ENCODE measurements at places on chromosomes 5 and 9.
A peak's percentile ranks its signal among the peaks of the same experiment; 100 is the strongest.

DNA sequence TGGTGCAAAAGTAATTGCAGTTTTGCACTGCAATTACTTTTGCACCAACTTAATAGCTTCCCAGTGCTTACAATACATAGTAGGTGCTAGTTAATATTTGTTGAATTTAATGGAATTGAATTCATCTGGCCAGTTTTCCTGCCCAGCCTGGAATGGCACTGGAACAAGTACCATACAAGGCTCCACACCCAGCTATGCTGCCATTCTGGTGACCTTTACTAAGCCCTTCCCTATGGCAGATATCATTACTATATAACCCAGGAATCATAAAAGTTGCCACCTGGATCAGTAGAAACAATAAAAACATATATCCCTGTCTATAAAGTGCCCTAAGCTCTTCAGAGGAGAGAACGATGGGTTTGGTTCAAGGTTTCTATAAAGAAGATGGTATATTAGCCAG is 22.4 kb upstream of the TRIM36 start:
- DNase-seq, result no peak

- no peak for DNase-seq
Observed at GRCh38 chr5:116502616-116503015, 72.0 kb downstream of the SEMA6A start.

- no peak for DNase-seq
Observed at GRCh38 chr5:135600971-135601381, 22.2 kb upstream of the CXCL14 start.

GRCh38 chr9:24590432-24590831 is 44.7 kb upstream of the IZUMO3 start:
- no peak for DNase-seq

DNA sequence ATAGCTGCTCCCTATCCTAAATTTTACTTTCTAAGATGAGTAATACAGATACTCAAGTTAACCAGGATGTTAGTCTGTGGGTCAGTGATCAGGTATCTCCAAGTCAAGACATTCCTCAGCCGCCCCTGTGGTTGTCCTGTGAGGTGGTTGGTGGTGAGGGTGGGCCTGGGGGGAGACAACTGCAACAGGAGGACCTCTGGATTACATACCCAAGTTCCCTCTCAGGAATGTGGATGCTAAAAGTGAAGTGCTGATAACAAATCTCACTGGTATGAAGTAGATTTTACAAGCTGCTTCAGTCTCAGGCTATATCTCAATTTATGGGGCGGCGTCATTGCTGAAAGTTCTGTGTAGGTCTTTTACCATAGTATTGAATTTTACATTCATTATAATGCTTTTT is 38.3 kb downstream of the SLC1A3 start:
- no peak for DNase-seq

DNA sequence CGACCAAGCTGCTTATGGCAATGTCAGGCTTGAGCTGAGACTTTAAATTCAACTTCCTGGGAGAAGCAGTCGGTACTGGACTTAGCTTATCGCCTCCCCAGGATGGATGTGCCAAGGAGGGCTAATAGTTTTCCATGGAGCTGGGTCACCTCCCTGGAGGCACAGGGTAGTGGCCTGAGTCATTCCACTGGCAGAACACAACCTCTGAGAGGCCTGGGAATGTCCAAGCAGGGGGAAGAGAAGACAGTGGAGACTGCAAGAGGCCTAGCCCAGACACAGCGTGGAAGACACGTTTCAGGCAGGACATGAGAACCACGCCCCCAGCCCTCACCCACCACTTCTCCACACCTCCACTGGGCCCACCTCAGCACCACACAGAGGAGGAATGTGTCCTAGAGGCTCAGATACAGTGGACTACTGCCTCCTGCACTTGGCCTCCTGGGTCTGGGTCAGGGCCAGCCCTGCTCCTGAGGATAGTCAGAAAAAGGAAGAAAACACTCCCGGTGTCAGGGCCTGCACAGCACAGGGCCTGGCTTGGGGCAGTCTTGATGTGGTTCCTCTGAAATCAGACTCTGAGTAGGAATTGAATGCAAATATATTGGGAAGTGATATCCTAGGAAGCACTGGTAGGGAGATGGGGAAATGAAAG is 171.8 kb downstream of the FSTL4 start:
- DNase-seq, result no peak

DNA sequence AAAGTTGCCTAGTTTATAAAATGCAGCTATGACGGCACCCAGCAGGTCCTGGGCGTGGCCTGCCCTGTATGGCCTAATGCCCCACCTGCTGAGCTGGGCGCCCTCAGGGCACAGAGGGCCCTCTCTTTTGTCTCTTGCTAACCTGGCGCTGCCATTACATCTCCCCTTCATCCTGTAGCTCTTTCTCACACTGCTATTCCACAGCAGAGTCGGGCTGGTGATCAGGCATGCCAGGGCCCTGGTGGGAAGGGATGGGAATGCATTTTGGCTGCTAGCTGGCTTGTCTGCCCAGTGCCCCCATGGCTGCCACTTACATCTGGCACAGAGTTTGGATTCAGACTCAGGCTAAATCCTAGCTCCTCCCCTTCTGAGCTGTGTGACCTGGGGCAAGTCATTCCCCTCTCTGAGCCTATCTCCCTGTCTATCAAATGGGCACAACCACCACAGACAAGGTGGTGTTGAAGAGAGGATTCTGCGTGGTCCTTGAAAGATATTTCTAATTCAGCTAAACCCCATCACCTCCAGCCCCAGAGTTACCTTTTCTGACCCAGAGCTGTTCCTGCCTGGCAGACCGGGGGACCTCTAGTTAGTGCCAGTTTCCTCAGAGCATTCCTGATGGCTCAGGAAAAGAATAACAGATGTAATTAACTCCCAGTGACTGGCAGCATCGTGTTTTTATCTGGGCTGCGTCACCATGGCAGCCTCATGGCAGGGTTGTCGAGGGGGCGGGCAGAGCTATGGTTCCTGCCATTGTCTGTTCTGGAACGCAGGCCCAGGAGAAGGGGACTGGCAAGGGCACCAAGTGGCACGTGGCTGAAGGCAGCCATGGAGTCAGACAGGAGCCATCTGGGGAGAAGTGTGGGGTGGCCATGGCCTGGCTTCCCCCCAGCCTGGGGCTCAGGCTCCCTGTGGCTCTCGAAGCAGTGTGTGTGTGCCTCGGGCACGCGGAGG is 6.3 kb downstream of the PRR7 start:
- DNase-seq, result no peak

DNA sequence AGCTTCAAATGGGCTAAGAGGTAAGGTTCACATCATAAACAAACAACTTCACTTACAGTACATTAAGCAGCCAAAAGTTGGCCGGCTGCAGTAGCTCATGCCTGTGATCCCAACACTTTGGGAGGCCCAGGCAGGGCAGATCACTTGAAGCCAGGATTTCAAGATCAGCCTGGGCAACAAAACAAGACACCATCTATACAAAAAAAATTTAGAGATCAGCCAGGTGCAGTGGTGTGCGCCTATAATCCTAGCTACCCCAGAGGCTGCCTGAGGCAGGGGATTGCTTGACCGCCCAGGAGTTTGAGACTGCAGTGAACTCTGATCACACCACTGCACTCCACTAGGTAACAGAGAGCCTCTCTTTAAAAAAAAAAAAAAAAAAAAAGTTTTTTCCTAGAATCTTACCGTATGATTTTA is 16.9 kb downstream of the UBTD2 start:
- DNase-seq, result no peak

DNA sequence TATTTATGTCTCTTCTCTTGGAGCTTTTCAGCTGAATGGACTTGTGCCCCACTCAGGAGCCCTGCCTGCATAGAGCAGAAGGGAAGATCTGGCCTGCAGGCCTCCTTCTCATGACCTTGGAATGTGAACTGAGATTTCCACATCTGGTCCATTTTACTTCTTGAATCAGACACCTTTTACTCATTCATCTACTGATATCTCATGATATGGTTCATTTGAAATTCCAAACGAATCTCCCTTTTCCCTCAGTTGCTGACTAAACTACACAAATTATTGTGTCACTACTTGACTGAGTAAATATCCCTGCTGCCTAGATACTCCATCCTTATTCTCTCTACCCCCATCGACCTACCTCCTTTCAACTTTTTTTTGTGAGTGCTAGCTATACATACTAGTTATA is 138.7 kb downstream of the PLCXD3 start:
- no peak for DNase-seq

DNA sequence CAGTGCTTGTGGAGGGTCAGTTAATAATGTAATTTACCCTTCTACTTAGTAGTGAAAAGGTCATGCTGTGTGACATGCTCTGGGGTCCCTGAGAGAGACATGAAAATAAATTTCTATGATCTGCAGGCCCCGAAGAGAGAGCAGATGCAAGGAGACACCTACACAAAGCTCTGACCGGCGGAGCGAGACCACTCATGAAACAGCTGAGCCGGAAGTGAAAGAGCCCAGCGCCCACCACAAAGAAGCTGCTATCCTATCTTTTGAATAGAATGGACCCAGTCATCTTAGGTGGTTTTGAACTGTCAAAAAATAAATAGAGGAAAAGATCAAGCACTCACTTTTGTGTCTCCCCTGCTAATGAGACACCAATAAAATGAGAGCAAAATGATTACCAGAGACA is 190.0 kb downstream of the MED10 start:
- no peak for DNase-seq

GRCh38 chr5:32686799-32687498 is 24.2 kb upstream of the NPR3 start:
- DNase-seq, result no peak

- DNase-seq, result peak; percentile 72
Observed at GRCh38 chr9:71683598-71684235, 84.6 kb downstream of the CEMIP2 start.

DNA sequence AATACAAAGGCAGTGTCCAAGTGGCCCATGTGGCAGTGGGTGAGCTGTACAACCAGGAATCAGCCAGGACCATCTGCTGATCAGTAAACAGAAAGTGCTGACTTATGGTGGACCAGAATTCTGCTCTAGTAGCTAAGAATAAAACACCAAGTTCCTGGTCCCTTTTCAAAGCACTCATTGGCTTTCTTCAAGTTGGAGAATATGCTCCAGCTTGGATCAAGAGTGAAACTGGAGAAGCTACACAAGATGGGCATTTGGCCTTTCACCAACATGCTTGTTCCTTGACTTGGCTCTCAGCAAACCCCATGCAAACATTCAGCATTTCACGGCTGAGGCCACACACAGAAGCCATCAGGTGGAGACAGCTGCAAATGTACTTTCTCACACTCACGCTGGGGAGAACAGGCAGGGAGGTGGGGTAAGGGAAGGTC is 32.1 kb downstream of the MARCHF3 start:
- DNase-seq, result no peak

DNA sequence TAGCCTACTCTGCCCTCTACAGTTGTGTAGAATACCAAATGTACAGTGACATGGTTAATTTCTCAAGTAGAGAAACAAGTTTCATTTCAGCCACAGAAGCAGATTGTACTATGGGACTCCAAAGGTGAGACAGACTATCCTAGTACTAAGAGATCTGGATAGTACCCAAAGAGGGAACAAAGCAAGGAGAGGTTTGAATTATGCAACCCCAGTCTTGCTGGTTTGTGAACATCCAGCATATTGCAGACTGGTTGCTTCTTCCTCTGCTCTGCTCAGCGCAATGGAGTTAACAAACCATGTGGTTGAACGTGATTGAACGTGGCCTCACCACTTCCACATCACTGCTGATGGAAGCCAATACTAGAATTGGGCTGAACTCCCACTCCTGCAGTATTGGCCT is 43.3 kb upstream of the ALDOB start:
- peak; percentile 5 for DNase-seq

GRCh38 chr9:6581253-6581652 is 64.3 kb downstream of the GLDC start:
- DNase-seq, result no peak

DNA sequence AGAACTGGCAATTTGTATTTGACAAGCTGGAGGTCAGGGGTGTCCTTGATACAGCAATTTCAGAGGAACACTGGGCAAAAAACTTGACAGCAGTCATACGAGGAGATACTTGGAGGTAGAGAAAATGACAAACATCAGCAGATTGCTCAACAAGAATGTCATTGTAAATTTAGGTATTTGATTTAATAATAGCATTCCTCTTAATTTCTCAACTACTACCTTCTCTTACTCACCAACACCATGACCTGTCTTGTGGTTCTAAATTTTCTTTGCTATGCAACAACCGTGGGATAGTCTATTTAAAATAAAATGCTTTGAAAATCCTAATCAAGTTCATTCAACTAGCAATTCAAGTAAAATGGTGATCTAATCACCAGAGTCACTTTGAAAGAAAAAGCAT is 128.4 kb downstream of the DNAH5 start:
- DNase-seq, result no peak

DNA sequence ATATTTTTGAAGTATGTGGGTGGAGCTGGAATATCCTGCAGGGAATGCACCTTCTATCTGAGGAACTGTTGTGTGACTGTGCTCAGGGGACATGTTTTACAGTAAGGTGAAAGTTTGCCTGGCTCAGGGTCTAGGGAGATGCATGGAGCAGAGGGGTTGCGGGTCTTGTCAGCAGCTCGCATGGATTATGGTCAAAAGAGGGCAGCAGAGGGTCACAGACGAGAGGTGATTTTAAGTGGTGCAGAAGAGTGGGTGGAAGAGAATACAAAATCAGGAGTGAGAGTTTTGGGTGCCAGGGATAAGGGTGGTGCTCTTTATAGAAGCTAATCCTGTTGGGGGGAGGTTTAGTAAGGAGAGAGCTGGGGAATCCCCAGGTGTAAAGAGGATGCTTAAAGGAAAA is 53.5 kb upstream of the GRIN3A start:
- peak; percentile 23 for DNase-seq

GRCh38 chr9:126150411-126151030 is 176.1 kb upstream of the MVB12B start:
- no peak for DNase-seq

DNA sequence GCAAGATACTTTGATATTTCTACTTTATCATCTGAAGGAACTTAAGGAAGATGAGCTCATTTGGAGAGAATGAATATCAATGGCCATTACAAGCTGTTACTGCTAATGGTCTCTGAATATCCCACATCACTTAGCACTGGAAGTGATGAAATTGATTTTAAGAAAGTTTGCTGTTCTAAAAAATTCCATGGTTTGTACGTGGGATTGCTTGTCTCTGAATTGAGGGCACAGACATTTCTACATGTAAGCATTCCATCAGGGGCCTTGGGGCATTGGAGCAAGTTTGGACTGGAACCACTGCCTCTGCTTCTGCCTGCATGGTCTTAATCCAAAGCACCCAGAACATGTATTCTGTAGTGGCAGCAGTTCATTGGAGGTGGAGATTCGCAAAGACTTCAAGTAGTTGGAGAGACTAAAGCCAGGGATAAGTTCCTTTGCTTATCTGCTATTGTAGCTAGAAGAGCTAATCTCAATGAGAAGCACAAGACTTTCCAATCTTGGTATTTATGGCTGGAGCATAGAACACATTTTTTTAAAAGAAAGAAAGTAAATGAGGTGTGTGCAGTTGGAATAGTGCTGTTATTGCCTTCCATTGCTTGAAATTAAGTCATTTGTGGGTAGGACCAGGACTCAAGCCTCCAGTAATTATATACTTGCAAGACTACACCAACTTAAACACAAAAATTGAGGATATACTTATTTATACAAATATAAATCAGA is 424.2 kb downstream of the SPATA31D1 start:
- DNase-seq, result no peak

DNA sequence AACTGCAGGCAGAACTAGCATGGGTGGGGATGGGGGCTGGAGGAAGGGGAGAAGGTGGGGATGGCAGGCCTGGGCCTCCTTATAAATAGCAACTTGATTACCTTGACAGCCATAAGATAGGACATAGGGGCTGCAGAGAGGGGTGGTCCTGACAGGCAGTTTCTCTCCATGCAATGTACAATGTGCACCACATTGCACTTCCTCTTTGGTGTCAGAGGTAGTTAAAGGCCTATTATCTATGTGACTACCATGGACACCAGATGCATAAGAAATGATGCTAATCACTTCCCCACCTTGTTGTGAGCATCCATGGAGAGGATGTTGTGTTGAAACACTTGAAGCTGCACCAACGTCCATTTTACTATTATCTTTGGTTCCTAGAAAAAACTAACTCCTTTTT is 20.2 kb upstream of the SUB1 start:
- no peak for DNase-seq

Data from AML-193 (cell line).